ENCODE measurements at places on chromosomes 16 and 17. TPM values are rescaled to one million over a fixed set of nuclear protein-coding genes. Genes with fewer than 3 reads are reported as not detected.

DNA sequence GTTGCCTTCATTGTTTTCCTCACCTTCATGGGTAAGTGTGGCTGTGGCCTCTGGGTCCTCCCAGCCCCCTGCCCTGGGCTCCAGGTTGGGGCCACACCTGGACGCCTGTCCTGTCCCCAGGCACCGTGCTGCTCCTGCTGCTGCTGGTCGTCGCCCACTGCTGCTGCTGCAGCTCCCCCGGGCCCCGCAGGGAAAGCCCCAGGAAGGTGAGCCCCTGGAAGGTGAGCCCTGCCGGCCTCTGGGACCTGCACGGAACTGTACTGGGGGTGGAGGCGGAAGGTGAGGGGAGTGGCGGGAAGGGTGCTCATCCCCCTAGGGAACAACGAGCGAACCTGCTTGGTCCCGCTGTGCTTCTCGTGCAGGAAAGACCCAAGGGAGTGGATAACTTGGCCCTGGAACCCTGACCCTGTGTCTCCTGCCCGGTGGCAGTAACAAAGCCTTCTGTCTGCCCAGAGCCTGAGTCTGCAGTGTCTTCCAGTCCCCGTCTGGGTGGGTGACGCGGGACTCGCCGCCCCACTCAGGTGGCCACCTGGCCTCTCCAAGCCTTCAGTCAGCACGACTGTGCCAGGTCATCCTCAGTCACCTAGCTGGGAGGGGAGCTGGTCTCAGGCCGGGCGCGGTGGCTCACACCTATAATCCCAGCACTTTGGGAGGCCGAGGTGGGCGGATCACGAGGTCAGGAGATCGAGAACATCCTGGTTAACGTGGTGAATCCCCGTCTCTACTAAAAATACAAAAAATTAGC, 831 bp downstream of the SMIM22 start:
- no peak for DNase-seq

DNA sequence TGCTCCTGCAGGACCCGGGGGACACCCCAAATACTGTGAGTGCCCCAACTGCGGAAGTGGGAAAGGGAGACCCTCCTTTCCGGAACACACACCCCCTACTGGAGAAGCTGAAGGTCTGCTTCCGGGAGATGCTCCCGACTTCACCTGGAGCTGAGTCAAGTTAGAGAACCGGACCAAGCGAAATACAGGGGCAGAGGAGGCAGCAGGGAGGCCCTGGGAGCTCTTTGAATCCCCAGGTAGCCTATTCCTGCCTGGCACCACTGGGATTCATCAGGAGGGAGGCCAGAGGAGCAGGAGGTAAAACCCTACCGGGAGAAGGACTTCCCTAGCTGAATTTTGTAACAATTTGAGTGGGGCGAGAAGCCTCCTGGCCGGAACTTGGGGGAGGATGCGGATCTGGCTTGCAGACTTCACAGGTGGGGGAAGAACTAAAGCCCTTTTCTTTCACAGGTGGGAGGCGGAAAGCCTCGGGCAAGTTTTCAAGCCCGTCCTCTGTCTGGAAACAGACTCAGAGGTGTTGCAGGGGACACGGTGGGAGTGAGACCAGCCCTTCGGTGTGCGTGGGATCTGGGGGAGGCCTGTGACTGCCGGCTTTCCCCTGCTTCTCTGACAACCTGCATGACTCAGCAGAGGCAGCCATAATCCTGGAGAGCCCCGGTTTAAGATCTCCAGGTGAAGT, 22.4 kb upstream of the TEKT1 start:
- no peak for DNase-seq

DNA sequence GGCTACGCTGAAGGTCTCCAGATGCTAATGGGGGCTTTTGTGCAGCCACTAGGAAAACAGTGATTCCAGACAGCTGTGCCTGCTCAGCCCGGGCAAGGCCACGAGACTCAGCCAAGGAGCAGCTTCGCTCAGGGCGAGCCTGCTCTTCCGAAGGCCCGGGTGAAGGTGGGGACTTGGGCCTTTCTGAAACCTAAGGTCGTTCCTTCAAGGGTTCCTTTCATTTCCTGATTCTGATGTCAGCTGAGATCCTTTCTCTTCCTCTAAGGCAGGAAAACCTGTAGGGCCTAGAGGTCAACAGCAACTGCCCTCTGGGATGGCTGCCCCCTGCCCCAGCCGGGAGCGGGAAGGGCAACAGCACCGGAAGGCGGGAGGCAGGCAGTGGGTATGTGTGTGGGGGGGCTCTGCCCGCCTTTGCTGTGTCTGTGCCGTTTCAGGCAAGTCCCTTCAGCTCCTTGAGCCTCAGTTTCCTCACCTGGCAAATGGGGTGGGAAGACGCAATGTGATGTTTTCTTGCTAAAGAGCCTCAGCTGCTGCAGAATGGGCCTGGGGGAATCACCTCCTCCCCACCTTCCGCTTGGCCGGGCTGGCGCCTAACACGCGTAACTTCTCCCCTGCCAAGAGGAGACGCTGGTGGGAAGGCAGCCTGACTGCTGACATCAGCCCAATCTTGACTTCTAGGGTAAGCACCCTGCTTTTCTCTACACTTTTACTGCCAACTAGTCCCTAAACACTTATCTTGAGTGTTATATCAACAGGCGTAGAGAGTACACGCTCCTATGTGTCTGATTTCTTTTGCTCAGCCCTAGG, 32.8 kb downstream of the IRF8 start:
- no peak for DNase-seq

MCRIP2 gene
- 29.4 TPM for total RNA-seq

DNA sequence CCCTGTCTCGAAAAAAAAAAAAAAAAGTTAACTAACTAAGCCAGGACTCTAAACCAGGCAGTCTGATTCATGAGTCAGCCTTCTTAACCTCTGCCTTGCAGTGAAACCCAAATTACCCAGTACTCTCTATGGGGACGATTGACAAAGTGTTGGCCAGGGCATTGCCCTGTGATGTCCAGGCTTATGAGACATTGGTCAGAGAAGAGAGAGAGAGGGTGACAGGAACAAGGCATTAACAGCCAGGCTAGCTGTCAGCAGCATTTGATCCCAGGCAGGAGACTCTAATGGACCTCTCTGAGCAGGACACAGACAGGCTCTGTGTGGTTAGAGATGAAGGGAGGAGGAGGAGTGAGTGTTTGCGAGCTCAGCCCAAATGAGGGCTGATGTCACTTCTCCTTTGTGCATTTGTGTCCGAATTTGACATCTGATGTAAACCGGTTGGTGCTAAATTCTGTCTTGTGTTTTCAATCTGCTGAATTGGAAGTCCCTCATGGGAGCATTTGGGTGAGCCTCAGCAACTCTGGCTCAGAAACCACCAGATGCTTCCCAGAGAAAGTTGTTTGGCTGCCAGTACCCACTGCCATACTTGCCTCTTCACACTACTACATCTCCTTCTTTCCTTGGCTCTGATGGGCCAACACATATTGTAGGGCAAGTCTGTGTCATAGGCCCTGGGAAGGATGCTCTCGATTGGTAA, 4.3 kb upstream of the MYL4 start:
- DNase-seq = peak; percentile 44

- DNase-seq = peak; percentile 22
Measured at GRCh38 chr17:6701719-6702118, 11.4 kb downstream of the SLC13A5 start.

- no peak for DNase-seq
Measured at GRCh38 chr17:51258756-51259563, 889 bp downstream of the MBTD1 start.

GRCh38 chr16:28040039-28040438, 23.5 kb downstream of the GSG1L start:
- DNase-seq = no peak

DNA sequence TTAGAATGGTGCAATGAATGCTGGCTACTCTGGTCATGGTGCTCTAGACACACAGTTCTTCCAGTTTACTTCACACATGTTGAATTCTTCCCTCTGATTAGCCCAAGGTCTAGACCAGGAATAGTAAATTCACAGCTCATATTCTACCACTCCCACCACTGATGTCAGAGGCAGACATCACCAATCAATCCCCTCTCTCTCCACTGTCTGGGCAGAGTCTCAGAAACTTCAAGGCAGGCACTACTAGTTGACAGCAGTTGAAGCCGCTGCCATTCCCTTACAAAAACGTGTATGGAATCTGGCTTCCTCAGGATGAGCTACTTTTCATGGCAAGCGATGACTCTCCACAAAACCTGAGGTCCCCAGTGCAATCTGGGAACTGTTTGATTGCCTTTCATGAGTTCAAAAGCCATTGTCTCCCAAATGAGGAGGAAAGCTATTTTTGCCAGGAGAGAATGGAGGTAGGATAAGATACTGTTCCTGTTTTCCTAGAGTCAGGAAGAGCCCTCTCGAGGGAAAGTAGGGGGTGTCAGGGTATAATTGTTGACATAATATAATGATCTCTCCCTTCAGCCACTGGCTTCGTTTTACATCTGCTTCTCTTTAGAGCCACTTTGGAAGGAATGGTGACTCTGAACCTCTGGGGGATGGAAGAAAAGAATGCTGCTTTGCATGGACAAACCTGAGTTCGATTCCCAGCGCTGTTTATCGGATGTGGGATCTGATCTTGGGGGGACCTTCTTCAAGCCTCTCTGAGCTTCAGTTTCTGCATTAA, 90.0 kb downstream of the FOXL1 start:
- no peak for DNase-seq

DNA sequence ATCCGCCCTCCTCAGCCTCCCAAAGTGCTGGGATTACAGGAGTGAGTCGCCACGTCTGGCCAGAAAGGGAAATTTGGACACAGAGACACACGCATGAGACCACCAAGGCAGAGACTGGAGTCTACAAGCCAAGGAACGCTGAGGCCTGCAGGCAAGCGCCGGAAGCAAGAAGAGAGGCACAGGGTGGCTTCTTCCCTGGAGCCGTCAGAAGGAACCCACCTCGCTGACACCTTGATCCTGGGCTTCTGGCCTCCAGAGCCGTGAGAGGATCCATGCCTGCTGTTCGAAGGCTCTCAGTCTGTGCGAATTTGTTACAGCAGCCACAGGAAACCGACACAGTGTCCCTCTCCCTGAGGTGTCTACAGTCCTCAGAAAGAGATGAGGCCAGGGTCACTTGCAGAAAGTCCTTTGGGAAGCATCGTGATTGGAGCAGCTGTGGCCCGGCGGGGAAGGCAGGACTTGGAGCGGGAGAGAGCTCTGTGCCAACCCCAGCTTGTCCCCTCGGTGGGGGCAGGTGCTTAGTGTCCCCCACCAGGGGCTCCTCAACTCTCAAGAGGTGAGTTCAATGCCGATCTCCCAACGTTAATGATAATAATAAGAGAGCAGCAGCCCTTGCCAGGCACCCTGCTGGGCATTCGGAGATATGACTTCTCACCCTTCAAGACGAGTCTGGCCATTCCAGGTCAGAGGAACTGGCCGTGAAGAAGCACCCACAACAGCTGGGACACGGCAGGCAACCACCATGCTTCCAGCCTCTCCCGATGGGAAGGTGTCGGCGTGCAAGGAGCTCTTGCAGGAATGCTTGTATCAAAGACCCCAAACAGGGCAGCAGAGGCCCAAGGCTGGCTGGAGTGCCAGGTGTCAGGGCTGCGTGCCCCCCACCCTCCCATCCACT, 68.4 kb upstream of the TNRC6C start:
- no peak for DNase-seq

GLIS2 gene
- not detected for total RNA-seq

DNA sequence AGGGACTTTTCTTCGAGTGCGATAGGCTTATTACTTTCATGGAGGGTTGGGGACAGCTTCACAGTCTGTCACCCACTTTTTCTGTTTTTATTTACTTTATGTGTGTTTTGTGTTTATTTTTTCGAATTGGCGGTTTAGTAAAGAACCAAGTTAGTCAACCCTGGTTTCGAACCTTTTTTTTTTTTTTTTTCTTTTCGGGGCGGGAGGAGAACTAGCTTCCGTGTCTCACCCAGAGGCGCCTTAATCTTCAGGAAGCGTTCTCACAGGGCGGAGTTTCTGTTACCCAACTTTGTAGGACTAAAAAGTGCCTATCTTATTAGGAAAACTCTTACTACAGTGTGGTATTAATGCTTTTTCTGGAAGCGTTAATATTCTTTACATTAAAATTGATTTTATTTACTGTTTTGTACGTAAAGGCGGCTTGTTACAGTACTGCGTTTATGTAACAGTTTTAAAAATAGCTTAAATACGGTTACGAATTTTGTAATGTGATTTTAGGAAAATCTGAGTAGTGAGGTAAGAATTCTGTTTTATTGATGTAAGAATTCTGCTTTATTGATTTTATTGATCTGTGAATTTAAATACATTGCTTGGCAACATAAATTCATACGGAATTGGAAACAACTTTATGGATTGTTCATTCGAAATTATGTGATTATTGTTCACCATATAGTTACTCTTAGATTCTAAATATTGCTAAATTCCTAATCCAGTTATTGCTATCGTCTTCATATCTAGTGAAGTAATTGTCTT, 885 bp downstream of the ZNF207 start:
- DNase-seq = no peak

DNA sequence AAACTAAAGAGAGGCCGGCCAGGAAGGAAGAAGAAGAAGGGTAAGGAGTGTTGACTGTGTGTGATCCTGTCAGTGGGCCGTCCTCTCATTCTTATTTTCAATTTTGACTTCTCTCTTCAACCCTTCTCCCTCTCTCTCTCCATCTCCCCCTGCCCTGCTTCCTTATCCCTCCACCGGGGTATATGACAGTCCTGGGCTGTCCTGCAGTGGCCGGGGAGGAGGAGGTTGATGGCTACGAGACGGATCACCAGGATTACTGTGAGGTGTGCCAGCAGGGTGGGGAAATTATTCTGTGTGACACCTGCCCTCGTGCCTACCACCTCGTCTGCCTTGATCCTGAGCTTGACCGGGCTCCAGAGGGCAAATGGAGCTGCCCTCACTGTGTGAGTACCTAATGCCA, 5.6 kb downstream of the CHD3 start:
- no peak for DNase-seq

DNA sequence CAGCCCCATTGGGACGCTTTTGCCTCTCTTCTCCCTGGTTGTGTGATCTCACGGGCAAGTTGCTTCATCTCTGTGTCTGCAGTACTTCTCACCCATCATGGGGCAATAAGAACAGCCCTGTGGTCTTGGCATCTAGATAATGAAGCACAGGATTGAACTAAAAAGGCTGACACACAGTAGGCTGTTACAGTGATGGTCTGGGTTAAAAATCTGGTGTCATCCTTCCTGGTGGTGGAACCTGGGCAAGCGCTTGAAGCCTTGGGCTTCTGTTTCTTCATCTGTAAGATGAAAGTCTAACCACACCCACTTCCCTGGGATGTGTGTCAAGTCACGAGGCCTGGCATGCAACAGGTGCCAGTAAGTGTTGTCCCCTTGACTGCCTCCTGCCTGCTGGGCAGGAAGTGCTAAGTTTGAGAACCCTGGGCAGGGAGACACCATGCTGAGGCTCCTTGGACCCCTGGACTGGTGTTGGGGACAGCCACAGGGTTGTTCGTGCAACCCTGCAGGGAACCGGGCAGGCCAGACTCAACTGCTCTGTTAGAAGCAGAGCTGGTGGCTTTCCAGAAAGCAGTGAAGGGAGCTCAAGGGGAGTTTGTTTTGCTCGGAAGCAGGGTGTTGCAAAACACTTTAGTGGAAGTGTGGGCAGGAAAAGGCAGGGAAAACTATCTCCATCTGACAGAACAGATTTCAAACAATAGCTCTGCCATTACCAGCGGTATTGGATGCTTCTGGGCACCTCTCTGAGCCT, 5.9 kb upstream of the MAP2K3 start:
- no peak for DNase-seq

- DNase-seq = peak; percentile 22
Measured at GRCh38 chr16:12459391-12460063, 344.2 kb downstream of the CPPED1 start.

RAPGEFL1 gene
- 7.0 TPM for total RNA-seq
